ENCODE measurements at places on chromosomes 6 and 20.
A peak's percentile ranks its signal among the peaks of the same experiment; 100 is the strongest.

- DNase-seq, result no peak
Observed at GRCh38 chr6:137417396-137417795, 76.8 kb downstream of the OLIG3 start.

GRCh38 chr6:11217360-11218101 is 14.9 kb downstream of the NEDD9 start:
- DNase-seq, result no peak

DNA sequence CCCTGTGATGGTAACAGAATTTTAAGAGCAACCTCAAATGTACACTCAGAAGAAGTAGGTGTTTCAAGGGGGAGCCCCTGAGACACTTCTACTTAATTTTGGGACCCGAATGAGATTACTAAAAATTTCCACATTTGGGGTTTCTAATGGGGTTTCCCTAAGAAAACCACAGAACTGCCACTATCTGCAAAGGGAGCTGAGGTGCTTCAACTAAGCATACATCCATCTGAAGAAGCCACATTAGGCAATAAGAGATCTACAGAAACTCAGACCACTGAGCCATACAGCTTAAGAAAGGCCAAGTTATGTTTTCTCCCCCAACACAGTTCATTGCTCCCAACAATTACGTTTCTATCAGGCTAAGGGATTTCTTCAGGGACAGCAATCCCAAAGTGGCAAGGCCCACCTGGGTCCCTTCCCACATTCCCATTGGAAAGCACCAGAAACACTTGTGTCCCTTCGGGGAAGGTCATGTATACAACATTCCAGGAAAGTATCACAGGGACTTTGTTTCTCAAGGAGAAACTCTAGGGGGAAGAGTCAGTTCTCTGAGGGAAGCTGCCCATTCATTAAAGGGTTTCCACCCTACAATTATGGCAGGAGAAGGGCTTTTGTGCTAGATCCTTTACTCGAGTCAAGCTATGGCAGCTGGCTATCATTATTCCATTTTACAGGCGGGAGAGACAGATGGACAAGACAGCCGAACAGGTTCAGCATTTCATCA is 5.0 kb downstream of the BCL2L1 start:
- DNase-seq, result peak; percentile 37

GRCh38 chr6:19562468-19562867 is 274.7 kb upstream of the ID4 start:
- DNase-seq, result no peak

GRCh38 chr6:153814136-153814535 is 224.9 kb upstream of the OPRM1 start:
- no peak for DNase-seq
